ENCODE measurements at places on chromosomes 1 and 21.
A peak's percentile ranks its signal among the peaks of the same experiment; 100 is the strongest.

DNA sequence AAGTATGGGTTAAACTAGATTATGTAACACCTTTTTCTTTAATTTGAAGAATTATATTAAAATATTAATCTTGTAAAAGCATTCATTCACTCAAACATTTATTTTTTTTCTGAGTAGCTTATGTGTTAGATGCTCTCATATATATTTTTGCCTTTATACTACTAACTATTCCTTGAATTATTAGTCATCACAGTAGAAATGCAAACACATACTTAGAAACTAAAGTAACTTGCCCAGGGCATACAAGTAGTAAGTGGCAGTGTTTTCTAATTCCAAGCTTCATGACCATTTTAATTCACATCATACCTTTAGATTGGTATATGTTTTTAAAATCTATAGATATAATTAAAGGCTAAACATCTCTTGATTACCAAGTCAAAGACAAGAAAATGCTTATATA is 1271.0 kb downstream of the BRINP3 start:
- no peak for DNase-seq

DNA sequence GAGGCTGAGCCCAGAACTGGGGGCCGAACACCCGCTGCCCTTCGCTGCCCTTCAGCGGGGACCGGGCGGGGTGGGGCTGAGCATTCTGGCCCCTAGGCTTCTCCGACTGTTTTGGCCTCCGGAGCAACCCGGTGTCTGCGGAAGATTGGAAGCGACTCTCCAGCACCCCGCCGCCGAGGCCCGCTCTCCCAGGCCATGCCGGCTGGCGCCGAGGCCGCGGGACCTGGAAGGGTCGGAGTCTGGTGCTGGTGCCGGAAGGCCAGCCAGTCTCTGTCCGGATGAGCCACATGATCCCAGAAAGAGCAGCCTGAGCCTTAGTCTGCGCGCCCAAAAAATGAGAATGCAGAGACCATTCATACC is 272.0 kb downstream of the FOXD2 start:
- DNase-seq: peak; percentile 11

DNA sequence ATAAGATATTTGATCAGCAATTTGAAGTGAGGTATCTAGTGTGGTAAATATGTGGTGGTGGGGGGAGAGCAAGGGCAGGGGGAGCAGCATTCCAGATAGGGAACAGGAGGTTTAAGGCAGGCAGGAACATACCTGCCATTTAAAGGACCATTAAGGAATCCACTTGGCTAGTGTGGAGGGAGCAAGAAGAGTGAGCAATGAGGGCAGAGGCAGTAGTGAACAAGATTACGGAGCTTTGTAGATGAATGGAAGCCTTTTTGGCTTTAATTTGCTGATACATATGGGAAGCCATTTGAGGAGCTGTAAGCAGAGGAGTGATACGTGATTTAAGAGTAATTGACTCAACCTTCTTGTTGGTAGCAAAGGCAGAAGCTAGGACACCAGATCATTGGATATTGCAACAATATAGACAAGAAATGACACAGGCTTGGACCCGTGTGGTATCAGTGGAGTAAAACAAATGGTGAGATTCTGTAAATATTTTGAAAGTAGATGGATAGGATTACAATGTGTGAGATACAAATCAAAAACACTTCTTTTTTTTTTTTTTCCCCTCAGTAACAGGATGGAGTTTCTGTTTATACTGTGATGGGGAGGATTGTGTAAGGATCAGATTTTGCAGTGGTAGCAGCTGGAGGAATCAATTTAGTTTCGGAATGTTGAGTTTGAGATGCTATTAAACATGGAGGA is 73.8 kb upstream of the B3GALT2 start:
- DNase-seq: peak; percentile 3

DNA sequence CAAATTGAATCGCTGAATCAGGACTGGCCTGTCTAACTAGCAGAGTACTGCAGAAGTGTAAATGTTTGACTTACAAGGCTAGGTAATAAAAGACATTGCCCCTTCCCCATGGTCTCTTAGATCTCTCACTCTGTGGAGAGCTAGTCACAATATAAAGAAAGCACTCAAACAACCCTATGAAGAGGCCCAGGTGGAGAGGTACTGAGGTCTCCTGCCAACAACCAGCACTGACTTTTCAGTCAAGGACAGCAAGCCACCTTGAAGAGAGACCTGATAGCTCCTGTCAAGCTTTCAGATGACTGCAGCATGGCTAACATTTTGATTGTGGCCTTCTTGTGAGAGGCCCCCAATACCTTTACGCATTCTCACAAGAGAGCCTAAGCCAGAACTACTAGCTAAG is 18.5 kb downstream of the HFM1 start:
- DNase-seq: no peak

- DNase-seq: peak; percentile 6
Observed at GRCh38 chr1:169739980-169740379, 6.1 kb upstream of the SELE start.

- DNase-seq: no peak
Observed at GRCh38 chr1:61241411-61241838, 159.1 kb downstream of the NFIA start.

- DNase-seq: no peak
Observed at GRCh38 chr1:158611916-158612315, 6.8 kb downstream of the OR10Z1 start.

- peak; percentile 87 for DNase-seq
Observed at GRCh38 chr1:18949686-18950400, 6.6 kb downstream of the IFFO2 start.

GRCh38 chr1:209805875-209806760 is at the start of gene IRF6:
TSS of gene IRF6 (minus strand) at chr1:209806142. CDS start at chr1:209801413, 4,729 bp downstream.
- peak; percentile 52 for DNase-seq

DNA sequence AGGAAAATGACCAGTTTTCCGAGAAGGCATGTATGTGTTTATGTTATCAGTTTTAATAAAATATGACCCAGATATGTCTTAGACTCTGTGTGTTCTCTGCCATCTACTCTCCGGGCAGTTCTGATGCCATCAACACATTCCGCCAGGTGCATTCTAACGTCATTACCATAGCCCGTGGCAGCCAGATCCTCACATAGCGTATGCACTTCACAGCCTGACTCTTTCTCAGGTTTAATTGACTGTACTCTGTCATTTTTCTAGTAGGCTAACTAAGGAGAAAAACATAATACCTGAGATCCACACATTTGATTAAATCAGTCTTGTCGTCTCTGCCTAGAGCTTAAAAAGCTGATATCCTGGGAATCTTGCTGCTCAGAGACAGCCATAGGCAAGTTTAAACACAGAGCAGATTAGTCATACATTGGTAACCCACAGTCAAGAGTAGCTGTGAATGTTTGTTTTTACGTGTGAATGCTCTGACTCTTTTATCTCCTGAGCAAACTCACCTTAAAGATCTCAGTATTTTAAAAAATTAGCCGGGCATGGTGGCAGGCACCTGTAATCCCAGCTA is 175.9 kb downstream of the GREM2 start:
- peak; percentile 18 for DNase-seq

GRCh38 chr1:71046891-71047634 is 553 bp downstream of the PTGER3 start:
- DNase-seq: no peak

- DNase-seq: no peak
Observed at GRCh38 chr1:24735156-24735508, 10.1 kb upstream of the CLIC4 start.

DNA sequence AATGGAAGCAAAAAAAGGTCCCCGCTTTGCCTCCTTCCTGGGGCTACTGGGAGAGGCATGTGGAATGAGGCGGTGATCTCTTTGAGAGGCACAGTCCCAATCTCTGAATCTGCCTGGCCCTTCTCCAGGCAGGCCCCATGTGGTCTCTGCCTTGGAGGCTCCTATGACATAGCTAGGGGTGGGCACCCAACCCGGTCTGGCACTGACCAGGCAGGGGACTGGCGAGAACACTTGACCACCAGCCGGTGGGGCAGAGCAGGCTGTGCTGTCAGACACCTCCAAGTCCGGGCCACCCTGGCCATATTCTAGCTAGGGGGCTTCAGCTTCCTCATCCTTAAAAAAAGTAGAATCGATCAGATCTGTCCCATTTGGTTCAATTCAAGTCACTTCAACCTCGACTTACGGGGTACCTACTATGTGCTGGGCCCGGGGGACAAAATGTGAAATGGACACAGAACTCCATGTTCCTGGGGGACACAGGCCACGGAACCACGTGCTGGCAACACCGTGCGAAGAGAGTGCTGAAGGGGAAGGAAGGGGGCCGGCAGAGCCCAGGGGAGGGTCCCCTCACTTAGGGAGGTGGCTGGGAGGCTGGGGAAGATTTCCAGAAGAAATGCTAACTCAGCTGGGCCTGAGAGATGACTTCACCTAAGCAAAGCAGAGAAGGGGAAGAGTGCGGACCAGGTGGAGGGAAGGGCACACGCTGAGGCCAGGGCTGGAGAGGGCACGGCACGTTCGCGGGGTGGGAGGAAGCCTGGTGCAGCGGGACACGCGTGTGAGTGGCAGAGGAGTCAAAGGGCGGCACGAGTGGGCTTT is 33.3 kb downstream of the HSPG2 start:
- DNase-seq: peak; percentile 45

GRCh38 chr1:109816175-109816811 is 52.6 kb upstream of the EPS8L3 start:
- DNase-seq: peak; percentile 80

DNA sequence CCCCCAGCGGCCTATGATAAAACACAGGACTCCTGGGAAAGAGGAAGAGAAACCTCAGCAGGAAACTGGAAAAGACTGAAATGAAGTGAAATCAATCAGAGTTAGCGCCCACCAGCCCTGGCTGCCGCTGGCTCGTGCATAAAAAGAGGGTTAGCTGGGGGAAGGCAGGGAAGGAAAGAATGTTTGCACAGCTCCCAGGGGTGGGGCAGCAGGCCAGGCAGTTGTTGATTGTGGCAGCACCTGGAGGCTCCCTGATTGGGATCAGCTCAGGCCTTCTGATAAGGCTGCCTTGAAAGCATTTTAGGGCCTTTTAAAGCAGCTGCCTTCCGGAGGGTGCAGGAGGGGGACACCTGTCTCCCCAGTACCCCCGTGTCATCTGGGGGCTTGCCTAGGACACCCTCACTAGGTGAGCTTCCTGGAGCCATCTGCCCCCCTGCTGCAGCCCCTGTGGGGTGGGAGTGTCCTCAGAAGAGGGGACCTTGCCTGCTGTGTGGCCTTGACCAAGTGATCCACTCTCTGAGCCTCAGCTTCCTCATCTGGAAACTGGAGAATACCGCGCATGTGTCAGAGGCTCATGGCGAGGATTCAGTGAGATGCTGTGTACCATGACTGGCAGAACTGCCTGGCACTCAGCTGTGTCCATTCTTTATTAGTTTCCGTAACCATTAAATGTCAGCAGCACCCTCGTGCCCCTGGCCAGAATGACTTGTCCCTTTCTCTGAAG is 6.6 kb downstream of the EPHB2 start:
- DNase-seq: no peak

DNA sequence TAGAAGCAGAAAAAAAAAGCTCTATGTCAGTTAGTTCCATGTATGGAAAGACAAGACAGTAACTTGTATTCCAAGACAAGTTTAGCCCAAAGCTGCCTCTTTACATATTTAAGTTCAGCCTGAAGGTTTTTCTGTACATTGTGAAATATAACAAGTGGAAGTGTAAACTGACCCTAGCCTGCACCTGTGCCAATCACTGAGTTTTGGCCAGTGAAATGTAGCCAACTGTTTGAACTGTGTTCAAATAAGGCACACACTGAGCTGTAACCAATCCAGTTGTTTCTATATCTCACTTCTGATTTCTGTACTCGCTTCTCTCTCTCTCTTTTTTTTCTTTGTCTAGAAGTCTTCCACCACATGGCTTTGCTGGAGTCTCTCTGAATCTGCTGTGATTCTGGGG is 1227.1 kb downstream of the NCAM2 start:
- DNase-seq: no peak

Measured in EH (cell line).